ENCODE measurements at places on chromosomes 3 and 15.

- DNase-seq: no peak
These were observed 65.2 kb upstream of the TRA2B start for GRCh38 chr3:186002884-186003472.

GRCh38 chr15:84734794-84735479, 13.5 kb upstream of the ZNF592 start:
- no peak for DNase-seq

GRCh38 chr3:78737988-78738387, 1029.8 kb downstream of the ROBO1 start:
- no peak for DNase-seq

DNA sequence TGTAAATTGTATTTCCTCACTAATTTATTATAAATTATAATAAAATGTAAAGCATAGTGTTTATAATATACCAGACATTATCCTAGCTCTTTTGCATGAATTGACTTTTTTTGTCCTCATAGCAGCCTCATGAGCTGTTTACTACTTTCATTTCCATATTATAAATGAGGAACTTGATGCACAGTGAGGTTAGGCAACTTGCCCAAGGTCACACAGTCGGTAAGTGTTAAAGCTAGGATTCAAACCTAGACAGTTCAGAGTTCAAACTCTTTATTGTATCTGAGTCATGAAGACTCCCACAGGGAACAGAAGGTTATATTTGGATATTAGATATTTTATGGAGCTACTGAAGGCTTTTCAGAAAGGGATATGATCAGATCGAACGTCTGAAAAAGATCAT, 322.2 kb upstream of the SATB1 start:
- DNase-seq: no peak

DNA sequence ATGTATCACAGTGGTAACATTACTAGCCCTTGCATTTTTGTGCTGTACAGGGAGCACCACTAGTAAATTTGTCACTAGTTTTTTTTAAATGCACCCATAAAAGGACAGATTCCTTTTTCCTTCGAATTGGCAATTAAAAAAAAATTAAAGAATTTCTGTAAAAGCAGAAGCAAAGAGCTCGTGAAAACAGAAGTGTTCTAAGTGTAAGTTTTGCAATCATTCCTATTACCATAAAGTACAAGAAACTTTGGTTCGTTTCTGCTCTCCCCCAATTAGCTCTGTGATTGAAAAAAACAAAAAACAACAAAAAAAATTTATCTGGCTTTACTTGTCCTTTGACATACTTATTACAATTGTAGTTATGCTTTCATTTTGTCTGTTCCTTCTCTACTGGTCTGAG, 5.3 kb downstream of the SERP1 start:
- DNase-seq: no peak

DNA sequence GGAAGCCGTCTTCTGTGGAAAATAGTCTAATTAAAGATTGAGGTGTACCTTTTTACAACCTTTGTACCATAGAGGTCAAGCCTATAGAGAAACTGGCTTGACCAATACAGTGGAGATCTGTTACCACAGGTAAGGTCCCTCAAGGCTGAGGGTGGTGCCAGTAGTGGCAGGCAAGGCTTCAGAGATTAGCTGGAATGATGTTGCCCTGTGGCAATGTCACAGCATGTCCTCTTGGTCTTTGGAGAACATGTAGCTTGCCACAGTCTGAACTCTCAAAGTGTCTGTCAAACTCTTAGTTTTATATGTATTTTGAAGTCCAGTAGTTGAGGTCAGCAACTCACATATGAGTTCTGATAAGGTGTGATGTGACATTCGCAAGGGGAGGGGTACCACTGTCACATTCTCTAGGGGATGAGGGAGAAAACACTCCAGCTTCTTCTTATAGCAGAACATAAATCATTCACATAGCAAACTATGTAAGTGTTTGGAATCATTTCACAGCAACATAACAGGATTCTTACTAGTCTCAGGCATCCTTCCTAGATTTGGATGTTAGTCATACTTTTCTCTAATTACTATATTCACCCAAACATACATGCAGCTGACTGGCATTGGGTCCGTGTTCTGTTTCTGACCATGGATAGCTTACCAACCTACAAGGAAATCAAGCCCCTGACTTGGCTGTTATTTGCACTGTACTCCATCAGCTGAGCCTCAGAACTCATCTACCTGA, 173.6 kb downstream of the UBE2E2 start:
- no peak for DNase-seq

- no peak for DNase-seq
These were observed 7.5 kb downstream of the CMSS1 start for GRCh38 chr3:99825004-99825640.

DNA sequence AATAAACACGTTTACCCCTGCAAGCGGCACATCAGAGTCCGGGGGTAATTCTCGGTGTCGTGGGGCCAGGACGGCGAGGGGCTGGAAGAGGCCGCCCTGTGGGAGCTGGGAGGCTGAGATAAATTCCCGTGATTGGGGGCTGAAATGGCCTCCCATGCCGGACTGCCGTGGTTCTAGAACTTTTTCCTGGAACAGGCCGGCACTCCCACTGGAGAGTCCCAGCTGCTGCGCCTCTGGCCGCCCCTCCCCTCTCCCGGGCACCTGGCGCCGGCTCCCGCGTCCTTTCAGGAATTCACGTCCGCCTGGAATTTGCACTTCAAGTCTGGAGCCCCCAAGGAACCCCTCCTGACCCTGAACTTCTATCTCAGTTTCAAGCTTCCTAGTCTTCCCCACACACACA, 10.8 kb upstream of the LRRC2 start:
- DNase-seq: no peak

- DNase-seq: no peak
These were observed 4.0 kb downstream of the SOX2 start for GRCh38 chr3:181715571-181716340.

DNA sequence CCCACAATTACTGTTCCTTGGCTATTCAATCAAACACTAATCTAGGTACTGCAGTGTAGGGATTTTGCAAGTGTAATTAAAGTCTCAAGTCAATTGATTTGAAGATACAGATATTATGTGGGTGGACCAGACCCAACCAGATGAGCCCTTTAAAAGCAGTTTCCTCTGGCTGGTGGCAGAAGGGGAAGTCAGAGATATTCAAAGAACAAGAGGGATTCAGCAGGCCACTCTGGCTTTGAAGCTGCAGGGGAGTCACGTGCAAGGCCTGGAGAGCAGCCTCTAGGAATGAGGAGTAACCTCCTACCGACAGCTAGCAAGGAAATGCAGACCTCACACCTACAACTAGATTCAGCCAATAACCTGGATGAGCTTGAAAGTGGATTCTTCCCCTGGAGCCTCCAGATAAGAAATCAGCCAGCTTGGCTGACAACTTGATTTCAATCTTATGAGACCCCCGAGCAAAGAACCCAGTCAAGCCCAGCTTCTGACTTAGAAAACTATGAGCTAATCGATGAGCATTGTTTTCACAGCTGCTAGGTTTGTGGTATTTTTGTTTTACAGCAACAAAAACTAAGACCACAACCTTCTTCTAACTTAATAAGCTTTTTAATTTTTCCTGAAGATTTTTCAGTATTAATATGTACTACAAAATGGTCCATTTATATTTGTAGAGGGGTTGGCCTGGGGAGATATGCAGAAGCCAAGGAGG, 13.4 kb downstream of the HACD2 start:
- no peak for DNase-seq

GRCh38 chr15:47397655-47398054, 319.6 kb upstream of the SEMA6D start:
- no peak for DNase-seq

DNA sequence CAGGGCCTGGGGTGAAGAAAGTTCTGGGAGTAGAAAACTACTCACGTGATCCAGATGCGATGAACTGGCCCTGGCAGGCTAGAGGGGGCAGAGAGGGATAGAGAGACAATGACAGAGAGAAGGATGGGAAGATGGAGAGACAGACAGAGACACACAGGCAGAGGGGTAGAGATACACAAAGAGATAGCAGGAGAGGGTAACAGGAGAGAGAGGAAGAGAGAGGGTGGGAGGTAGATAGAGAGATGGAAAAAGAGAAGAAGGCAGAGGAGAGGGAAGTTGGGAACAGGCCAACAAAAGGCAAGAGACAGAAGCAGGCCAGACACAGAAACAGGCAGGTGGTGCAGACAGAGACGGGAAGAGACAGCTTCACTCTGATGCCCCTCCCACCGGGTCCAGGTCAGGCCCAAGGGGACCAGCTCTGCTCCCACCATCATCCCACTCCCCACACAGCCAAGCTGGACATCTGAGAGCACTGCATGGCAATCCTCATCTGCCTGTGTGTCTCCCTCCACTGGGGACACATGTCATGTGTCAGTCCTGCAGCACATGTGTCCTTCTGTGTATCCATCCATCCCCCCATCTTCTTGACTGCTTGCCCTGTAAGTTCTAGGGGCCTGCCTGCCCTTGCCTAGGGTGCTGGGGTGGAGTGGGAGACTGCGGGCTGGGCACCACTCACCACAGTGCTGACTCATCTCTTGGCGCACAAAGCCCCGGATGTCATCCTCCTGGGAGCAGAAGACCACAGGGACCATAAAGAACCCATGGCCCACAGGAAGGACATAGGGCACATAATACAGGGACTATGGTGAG, 2.2 kb upstream of the UCN2 start:
- no peak for DNase-seq

GRCh38 chr15:73754461-73754860, 1.3 kb upstream of the INSYN1 start:
- DNase-seq: no peak

GRCh38 chr3:181616088-181617070, 95.3 kb upstream of the SOX2 start:
- no peak for DNase-seq

- DNase-seq: no peak
These were observed 945.1 kb downstream of the ROBO1 start for GRCh38 chr3:78822726-78823125.
